ENCODE measurements at places on chromosomes 3 and 15.

- DNase-seq, result no peak
Measured at GRCh38 chr3:194364652-194365434, 4.7 kb downstream of the LRRC15 start.

DNA sequence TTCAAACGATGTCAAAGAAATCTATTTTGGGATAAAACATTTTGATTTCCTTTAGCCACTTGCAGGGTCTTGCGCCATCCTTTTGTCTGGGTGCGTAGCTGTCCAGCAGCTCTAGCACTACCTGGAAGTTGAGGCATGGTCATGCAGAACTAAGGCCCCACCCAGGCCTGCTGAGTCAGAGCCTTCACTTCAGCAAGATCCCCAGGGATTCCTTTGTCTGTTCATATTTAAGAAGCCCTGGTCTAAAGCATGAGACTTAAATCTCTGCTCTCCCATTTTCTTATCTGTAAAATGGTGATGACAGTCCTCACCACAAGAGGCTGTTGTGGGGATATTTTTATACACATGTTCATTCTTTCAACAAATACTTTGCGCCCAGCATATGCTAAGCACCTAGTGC, 99.0 kb upstream of the CTDSPL start:
- no peak for DNase-seq

- DNase-seq, result no peak
Measured at GRCh38 chr3:151219056-151219455, 16.0 kb upstream of the GPR171 start.

- DNase-seq, result no peak
Measured at GRCh38 chr3:137938876-137939275, 71.1 kb upstream of the CLDN18 start.

DNA sequence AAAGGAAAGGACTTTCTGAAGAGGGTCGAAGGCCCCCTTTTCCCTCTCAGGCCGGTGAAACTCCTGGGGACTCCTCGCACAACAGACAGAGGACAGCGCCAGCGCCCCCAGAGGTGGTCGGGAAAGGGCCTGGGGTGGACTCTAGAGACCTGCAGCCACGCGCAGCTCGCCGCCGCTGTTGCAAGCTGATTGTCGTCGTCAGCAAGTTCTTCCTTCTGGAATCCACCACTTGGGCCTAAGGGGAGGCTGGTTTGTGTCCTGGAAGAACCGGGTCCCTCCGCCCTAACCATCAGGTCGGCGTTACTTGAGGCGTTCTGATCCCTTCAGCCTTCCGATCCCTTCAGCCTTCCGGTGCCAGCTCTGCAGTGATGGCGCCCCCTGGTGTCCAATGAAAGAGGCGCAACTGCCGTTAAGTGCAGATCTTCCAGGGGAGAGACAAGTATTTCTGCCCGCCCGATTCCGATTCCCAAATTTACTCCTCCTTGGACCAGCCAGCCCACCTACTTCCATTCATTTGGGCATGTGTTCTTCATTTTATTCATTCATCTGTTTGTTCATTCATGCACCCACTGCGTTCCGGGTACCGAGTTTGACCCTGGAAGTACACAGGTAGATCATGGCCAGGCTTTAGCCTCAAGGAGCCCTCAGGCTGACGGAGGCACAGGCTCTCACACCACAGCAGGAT, 77.2 kb upstream of the SLC6A11 start:
- DNase-seq, result peak; percentile 17

GRCh38 chr15:64883100-64883581, 28.6 kb upstream of the ANKDD1A start:
- no peak for DNase-seq

- DNase-seq, result no peak
Measured at GRCh38 chr3:98613616-98614015, 20.2 kb upstream of the CPOX start.

GRCh38 chr15:63971427-63971805, 74.9 kb downstream of the DAPK2 start:
- no peak for DNase-seq

- no peak for DNase-seq
Measured at GRCh38 chr15:101192081-101192480, 59.8 kb downstream of the CHSY1 start.

Measured in NCI-H1930 (cell line).